ENCODE measurements at places on chromosomes 7 and 10.

GRCh38 chr10:3407208-3407607 is 234.6 kb upstream of the PITRM1 start:
- no peak for DNase-seq

DNA sequence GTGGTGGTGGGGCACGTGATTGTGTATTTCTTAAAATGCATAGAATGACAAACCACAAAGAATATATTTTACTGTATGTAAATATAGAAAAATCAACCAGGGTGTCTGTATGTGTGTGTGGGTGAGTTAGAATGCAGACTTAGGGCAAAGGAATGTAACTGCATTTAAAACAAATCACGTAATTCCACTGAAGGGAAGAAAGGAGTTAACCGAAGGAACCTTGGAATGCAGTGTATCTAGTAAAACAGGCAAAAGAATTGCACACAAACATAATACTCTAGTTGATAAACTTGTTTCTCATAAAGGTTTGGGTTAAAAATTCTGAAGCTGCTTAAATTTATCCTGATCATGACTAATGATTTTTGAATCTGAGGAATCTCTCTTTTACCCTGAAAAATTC is 134.9 kb downstream of the ADRA2A start:
- DNase-seq, result no peak

- DNase-seq, result no peak
Measured at GRCh38 chr7:112205343-112206237, 609 bp downstream of the DOCK4 start.

DNA sequence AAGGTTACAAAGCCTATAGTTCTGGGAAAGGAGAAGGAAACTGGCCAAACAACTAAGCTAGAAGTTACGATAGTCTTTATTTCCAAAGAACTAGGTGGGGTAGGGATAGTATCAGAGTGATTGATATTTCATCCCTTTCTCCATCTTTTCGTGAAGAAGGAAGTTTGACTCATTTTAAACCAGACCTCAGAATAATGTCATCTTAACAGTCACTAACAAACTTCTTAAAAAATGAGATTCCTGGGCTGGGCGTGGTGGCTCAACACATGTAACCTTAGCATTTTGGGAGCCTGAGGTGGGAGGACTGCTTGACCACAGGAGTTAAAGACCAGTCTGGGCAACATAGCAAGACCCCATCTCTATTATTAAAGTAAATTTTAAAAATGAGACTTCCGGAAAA is 69.4 kb downstream of the ARL4A start:
- no peak for DNase-seq

DNA sequence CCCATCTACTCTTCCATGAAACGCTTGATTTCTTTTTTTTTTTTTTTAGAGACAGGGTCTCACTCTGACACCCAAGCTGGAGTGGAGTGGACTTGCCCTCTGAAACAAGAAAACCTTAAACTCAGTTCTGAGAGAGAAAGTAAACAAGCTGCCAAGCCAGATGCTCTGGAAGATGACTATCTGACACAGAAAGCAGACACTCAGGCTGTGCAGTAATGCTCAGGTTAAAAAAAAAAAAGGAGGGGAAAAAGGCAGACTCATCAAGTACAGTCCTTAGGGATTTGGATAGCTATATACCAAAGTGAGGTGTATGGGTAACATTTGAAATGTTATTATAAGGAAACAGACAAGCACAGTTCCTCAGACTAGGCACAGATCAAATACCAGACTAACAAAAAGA is 80.5 kb downstream of the IDE start:
- DNase-seq, result no peak

- DNase-seq, result no peak
Measured at GRCh38 chr10:115846528-115846927, 426.5 kb downstream of the GFRA1 start.

DNA sequence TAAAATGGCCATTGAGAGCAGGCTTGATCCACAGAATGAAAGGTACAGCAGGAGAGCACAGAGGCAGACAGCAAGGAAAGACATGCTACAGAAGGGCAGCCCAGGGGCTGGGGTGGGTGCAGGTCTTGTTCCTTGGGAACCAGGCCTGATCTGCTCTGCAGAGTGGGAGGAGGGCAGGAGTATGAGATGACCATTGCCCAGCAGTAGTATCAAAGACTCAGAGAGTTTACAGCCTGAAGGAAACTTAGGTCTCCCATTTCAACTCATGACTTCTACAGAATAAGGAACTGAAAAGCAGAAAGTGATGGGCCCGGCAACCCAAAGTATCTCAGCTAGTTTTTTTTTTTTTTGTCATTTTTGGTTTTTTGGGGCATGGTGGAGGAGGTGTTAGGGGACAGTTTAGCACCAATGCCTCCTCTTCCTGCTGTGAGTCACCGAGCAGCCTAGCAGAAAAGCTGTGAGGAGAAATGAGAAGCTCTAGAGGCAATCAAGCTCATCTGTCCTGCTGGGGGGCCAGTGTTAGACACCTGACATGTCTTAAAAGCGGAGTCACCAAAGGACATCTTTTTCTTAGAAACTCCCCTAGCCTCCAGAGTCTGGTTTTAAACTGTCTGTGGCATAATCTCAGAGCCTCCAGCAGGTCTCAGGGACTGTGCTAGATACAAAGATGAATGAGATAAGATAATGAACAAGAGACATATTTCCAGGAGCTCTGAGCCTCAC is 34.3 kb upstream of the HERPUD2 start:
- DNase-seq, result no peak

Measured in activated naive CD8-positive, alpha-beta T cell treated with anti-CD3 and anti-CD28 coated beads, Interleukin-2, amount 50 U/mL, for 16 hours (primary cell).